ENCODE measurements at places on chromosomes 4 and X. TPM values are rescaled to one million over a fixed set of nuclear protein-coding genes. Genes with fewer than 3 reads are reported as not detected.

The RNF175 gene
- polyA plus RNA-seq: 2.6 TPM

The WDR1 gene
- 179 TPM for polyA plus RNA-seq

The ATOH1 gene
- polyA plus RNA-seq: 0.86 TPM

The ARMCX6 gene
- polyA plus RNA-seq: 70.2 TPM

The TREX2 gene
- polyA plus RNA-seq: 0.81 TPM

The KLB gene
- 11.5 TPM for polyA plus RNA-seq

The BEX2 gene
- polyA plus RNA-seq: 39.1 TPM

The TCEAL2 gene
- 5.8 TPM for polyA plus RNA-seq

The RNF113A gene
- 19.7 TPM for polyA plus RNA-seq

The STATH gene
- not detected for polyA plus RNA-seq

The TMPRSS11B gene
- polyA plus RNA-seq: not detected

The GLRB gene
- polyA plus RNA-seq: 5.2 TPM

The ERAS gene
- not detected for polyA plus RNA-seq

The IGSF1 gene
- polyA plus RNA-seq: 7.1 TPM

The CHRDL1 gene
- polyA plus RNA-seq: 0.56 TPM

The NAA11 gene
- not detected for polyA plus RNA-seq

The PPP4R3C gene
- polyA plus RNA-seq: not detected

The MAGEE2 gene
- not detected for polyA plus RNA-seq

The EMD gene
- polyA plus RNA-seq: 61.0 TPM

The SAGE1 gene
- polyA plus RNA-seq: not detected

The ADH1C gene
- polyA plus RNA-seq: 4.4 TPM

The IL13RA1 gene
- 20.3 TPM for polyA plus RNA-seq

The TEX11 gene
- polyA plus RNA-seq: not detected

The SPANXA1 gene
- not detected for polyA plus RNA-seq

The ENPEP gene
- 3.7 TPM for polyA plus RNA-seq

The PROM1 gene
- polyA plus RNA-seq: 14.3 TPM

The FAM9C gene
- polyA plus RNA-seq: not detected

The ARX gene
- polyA plus RNA-seq: 0.29 TPM

The NOX1 gene
- polyA plus RNA-seq: 1.9 TPM

The CXXC4 gene
- 2.6 TPM for polyA plus RNA-seq

The C4orf36 gene
- polyA plus RNA-seq: 2.3 TPM

The TRPC5OS gene
- not detected for polyA plus RNA-seq

The KLHL13 gene
- 18.5 TPM for polyA plus RNA-seq

The TBC1D9 gene
- polyA plus RNA-seq: 10.0 TPM

The COL4A6 gene
- 6.9 TPM for polyA plus RNA-seq

The PABPC1L2A gene
- not detected for polyA plus RNA-seq

The EPHA5 gene
- 0.05 TPM for polyA plus RNA-seq

The CCNB3 gene
- 0.23 TPM for polyA plus RNA-seq

The TEC gene
- polyA plus RNA-seq: 2.1 TPM

The AKAP14 gene
- not detected for polyA plus RNA-seq

The CC2D2A gene
- 4.5 TPM for polyA plus RNA-seq

The VCX3A gene
- polyA plus RNA-seq: not detected
